ENCODE measurements at places on chromosomes 5 and 9.

- no peak for DNase-seq
Measured at GRCh38 chr5:127867022-127867783, 164.0 kb downstream of the CCDC192 start.

GRCh38 chr9:135498381-135499126, 1.9 kb upstream of the MRPS2 start:
- no peak for DNase-seq

GRCh38 chr9:37915911-37916470, 12.1 kb upstream of the SLC25A51 start:
- no peak for DNase-seq

DNA sequence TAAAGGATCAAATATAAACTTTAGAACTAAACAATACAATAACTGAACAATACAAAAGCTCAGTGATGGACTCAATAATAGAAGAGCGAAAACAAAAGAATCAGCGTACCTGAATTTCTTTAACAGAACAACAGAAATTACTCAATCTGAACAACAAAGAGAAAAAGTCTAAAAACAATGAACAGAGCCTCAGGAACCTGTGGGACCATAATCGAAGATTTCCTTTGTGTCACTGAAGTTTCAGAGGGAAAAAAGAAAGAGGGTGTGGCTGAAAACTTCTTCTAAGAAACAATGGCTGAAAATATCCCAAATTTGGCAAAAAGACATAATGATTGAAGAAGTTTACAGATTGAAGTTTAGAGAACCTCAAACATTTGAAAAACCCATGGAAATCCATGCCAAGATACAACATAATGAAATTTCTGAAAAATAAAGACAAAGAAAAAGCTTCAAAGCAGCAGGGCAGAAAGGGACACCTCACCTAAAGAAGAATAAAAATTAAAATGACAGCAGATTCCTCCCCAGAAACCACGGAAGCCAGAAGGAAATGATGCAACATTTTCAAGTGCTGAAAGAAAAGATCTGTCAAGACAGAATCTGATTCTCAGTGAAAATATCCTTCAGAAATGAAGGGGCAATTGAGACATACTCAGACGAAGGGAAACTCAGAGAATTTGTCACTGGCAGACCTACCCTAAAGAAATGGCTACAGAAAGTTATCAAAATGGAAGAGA, 288.8 kb downstream of the ARL15 start:
- DNase-seq, result no peak

DNA sequence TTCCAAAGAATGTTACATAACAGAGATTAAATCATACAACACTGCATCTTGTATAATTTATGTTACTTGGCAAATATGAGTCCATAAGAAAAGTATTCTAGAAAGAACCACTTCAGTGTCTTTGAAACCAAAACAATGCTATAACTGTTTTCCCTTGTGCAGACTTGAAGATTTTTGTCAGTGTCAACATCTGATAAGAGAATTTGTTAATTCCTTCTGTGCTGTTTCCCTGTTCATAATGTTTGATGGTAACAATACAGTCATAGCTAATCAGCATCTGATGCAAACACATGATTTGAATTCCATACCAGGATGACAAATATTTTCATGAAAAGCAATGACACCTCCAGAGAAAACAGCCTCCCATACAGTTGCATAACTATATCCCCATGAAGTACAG, 306.8 kb downstream of the SEMA5A start:
- no peak for DNase-seq

DNA sequence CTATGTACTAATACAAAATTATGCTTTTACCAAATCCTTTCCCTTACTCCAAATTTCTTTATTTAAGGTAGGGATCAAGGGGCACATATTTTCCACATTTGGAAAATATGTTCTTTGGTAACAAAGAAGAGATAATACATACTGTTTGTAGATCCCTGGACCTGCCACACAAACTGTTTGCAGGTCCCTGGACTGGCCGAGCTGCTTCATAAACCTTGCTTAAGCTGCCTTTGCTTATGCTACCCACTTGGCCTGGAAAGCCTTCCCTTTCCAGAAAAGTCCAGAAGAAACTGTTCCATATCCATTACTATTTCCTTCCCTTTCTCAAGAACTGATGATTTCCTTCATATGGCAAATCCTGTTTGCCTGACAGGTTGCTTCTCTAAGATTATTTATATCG, 22.6 kb upstream of the DMXL1 start:
- DNase-seq, result no peak

- DNase-seq, result no peak
Measured at GRCh38 chr9:18358325-18358724, 115.6 kb upstream of the ADAMTSL1 start.

DNA sequence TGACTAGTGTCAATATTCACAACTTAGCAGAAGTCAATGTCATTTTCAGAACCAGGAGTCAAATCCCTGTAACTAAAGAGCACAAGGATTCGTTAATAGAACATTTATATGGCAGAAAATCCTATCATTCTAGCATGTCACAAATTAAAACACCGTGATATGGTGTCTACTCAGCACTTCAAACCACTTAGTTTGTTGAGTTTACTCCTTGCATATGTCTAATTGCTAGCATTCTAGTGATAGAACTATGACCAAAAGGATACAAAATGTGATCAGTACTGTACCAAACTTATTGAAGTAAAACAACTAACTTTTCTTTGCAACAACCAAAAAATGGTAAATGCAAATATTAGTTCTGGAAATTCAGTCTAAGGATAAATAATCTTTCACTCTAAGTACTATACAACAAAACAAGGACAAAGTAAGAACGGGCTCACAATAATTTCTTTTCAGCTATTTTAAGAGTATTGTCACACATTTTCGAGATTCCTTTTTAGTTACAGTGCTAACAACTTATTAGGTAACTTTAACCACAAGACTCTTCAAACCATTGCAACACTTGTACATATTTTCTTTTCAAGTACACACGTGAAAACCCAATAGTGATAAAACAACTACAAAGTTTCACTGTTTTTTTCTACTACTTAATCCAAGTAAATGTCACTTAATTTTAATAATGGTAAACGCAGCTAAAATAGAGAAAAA, 845.2 kb upstream of the CDH10 start:
- DNase-seq, result no peak

DNA sequence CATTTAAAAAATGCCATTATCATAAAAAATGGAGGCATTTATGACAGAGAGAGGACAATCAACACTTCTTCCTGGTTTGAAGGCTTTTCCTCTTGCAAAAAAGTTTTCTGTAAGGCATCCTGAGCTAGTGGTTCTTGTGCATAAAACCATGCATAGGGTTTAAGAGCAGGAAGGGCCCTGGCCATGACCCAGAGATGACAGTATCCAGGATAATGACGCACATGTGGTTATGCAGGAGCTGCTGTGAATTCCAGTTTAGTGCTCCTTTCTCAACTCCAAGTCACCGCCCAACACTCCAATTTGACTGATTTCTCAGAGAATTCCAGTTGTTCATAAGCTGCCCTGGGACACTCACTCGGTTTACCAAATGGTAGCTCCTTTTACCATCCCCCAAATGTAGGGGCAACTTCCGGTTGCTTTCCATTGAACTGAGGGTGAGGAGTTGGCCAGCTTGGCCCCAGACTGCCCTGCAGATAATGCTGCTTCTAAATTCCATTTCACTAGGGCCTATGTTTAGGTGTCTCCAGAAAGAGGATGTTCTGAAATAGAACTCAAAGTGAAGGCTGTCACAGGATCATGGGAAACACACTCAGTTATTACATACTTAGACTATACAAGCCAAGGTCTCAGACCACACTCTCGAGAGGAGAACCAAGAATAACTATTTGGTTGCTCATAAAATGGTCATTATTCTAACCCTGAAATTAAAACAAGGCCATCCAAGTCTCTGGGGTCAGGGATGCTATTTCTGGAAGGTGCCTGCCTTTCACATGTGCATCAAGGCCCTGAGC, 179.1 kb downstream of the SLIT3 start:
- DNase-seq, result no peak

- DNase-seq, result no peak
Measured at GRCh38 chr5:135481387-135481786, 29.2 kb upstream of the TIFAB start.

DNA sequence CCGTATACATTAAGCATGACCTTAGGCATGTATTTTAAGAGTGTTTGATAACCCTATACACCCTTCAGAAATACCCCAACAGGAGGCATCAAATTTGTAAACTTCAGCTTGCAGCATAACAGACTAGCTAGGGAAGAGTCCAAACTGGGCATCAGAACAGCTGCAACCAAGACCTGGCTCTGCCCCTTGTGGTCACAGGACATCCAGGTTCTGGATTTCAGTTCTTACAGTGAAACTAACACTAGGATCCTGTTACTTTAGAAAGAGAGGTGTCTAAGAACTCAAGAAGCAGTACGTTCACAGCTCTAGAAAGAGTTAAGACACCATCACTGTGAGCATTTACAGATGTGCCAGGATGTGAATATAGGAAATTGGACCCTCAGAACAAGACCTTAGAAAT, 229.8 kb downstream of the BNC2 start:
- no peak for DNase-seq
